ENCODE measurements at places on chromosomes 7 and 10.

DNA sequence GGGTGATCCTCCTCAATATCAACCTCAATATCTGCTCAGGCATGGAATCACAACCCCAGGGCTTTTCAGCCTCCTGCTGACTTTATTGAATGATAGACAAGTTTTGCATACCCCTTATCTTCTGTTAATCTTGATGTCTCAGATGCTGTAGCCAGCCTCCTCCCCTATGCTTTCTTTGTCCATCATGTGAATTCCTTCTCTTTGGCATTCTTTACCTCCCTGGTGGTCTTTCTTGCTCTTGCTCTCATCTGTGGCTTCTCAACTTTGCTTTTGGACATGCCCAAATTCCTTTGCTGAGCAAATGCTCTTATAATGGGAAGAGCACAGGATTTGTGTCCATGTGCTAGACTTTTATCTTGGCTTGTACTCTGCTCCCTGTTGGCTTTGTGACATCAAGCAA is 73.4 kb upstream of the FAM13C start:
- DNase-seq = no peak

- DNase-seq = no peak
Observed at GRCh38 chr7:73901823-73902597, 41.1 kb downstream of the TMEM270 start.

DNA sequence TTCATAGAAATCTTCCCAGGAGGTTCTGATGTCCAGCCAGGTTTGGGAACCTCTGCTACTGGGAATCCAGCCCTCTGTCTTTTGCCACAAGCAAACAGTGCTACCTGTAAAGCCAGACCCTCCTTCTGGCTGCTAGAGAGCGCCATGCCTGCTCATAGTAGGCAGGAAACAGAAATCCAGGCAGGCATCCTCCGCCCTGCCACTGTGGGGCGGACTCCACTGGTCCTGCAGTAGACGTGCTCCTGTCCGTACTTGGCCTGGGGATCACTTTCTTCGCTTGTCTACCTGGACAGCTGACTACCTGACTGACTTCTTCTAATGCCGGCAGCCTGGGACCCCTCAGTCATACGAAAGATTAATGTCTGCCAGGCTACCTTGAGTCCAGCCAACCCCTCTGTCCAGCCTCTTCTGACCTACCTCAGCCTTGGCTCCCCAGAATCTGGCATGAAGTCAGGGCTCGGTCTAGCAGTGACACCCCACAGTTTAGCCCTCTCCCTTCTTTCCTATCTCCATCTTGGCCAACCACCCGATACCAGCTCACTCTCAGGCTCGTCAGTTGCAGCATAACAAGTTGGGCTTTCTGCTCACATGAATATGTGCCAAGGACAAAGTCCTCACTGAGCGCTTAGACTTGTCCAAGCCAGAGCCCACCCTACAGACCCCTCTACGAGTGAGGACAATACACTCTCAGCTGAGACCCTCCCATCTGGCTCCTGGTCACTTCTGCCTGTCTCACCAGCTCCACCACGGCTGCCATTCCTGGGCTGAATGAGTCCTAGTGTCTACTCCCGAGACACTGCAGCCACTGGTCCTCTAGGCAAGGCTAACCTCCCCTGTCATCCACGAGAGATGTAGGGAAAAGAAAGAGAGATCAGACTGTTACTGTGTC is 43.9 kb upstream of the OPALIN start:
- no peak for DNase-seq

DNA sequence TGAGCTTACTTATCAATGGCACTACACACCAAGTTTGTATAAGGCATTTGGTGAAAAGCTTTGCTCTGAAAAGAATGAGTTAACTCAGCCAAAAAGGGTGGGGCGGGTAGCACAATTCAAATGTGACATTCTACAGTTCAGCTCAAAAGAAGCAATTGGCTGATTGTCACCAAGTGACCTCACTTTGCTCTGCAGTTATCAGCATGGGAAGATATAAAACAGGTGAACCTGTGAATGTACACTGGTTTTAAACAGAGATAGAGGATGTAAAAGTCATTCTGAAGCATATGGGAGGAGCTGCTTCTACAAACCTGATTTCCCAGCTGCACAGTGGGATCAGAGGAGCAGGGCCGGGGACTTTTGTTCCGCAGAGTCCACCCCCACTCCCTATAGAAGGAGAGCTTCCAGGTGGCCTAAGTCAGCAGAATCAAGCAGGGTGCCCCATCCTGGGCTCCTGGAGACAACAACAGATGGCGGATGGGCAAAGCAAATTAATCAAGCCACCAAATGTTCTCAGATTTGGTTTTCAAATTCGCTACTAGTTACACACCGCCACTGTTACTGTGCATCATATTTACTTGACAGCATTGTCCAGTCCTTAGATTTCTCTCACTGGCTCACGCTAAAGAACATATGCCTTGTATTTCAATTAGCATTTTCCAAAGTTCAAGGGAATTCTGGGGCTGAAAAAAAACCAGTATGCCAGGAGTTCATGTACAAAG is 27.5 kb upstream of the NPVF start:
- no peak for DNase-seq

- peak; percentile 79 for DNase-seq
Observed at GRCh38 chr10:131874991-131875451, 25.8 kb upstream of the PPP2R2D start.

DNA sequence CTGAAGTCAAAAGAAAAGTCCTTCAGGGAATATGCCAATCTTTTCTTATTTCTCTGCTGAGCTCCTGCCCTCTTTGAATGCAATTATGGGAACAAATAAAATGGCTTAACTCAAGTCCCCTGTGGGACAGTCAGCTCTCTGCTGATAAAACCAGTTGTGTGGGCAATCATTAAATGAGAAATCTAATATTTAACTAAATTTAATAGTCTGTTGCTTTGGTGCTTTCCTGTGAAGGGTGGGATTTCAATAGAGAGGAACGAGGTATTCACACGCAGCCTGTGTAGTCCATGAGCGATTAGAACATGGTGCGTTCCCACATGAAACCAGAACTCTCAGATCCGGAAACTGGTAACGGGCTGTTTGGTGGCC is 138.4 kb downstream of the PAXIP1 start:
- no peak for DNase-seq

GRCh38 chr10:86899670-86900276 is 57.6 kb downstream of the MMRN2 start:
- DNase-seq = peak; percentile 59

DNA sequence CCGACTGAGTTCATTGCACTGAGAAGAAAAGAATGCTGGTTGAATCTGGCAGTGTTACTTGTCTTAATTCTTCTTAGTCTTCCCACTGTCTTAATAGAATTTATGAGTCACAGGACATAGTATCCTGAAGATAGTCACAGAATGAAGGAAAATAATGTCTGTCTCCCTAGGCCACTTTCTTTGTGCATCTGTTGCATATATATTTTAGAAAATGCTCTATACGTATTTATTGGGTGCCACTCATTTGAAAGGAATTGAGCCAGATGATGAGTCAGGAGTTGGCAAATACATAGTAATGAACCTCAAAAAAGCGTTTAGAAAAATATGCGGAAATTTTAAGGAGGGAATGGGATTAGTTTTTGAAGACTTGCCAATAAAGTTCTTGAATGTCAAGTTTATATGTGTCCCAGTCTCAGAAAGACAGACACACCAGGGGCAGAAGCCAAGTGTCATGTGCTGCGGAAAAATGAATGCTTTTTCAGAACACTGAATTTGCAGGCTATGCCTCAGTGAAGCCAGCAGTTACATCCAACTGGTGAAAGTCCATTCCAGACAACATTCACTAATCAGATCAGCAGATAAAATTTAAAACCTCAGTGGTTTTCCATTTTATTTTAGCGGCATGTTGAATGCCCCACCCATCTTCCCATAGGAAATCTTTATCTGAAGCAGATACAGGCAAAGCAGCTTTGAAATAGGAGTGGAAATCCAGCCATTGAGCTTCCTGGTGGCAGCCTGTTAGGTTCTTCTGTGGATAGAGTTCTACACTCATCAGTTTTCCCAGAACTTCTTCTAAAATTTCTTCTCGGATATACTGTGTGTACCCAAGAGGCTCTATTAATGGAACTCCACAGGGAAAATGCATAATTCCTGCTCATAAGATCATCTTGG is 308.4 kb downstream of the BICC1 start:
- no peak for DNase-seq

DNA sequence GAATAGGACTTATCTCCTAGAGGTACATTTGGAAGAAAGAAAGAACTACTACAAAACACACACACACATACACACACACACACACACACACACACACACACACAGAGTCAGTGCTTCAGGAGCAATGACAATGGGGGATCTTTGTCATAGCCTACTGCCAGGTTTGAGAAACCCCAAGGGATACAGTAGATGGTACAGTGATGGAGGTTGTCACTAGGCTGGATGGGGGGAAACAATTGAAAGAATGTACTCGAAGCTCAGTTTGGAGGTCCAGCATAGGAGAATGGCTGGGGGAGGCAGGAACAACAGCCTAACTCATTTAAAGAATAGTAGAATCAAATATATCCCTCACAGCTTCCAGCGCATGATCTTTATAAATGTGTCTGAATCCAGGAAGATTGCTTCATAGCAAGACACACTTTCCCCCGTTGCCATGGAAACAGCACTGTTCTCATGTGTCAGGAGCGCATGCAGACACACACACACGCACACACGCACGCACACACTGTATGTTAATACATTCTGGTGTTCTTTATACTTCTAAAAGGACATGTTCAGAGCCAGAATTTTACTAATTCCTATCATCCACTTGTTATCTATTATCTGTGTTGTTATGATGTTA is 32.6 kb upstream of the ZNRF2 start:
- no peak for DNase-seq

GRCh38 chr7:41039981-41040380 is 662.9 kb downstream of the INHBA start:
- no peak for DNase-seq
